ENCODE measurements at places on chromosomes 5 and 9.

GRCh38 chr5:17189381-17190036, 27.9 kb upstream of the BASP1 start:
- no peak for DNase-seq

DNA sequence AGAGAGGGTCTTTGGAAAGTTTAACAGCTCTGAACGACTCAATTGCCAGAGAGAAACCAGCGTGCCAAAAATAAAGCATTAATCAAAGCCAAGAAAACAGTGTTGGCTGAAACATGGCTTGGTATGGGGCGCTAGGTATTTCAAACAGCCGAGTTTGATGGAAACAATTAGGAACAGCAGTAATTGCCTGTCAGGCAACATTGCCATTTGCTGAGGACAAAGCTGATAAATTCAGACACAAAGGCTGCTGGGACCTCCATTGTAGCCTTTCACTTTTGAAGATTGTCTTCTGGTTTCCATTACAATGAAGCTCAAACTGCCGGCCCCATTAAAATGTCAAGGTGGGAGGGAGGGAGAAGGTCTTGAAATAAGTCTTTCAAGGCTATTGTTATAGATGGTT, 125.4 kb upstream of the SPDL1 start:
- no peak for DNase-seq

GRCh38 chr5:134462047-134462575, 50.4 kb upstream of the CDKN2AIPNL start:
- DNase-seq = no peak

DNA sequence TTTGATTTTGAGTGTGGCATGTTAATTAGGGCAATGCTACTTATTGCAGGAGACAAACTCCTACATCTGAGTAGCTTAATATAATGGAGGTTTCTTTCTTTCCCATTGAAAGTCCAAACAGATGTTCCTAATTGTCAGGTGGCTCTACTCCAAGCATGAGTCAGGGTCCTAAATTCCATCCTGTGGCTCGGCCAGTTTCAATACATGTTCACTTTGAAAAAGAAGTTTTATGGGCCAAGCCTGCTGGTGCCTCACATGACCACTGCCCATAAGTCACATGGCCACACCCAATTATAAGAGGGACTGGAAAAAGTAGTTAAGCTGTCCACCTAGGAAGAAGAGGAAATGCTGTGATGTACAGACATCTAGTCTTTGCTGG, 170.4 kb downstream of the ARRDC3 start:
- DNase-seq = no peak

GRCh38 chr5:40518485-40518917, 161.2 kb upstream of the PTGER4 start:
- DNase-seq = no peak
